Stimulated activated CD4-positive, alpha-beta T cell treated with anti-CD3 and anti-CD28 coated beads, TNF-alpha, amount 100 ng/mL, for 1 hour (primary cell): ENCODE measurements at places on chromosomes 12 and 14.

- peak; percentile 12 for DNase-seq
Measured at GRCh38 chr14:68734231-68734732, 58.6 kb downstream of the ZFP36L1 start.

GRCh38 chr12:124685689-124686369 is 118.4 kb upstream of the NCOR2 start:
- no peak for DNase-seq

GRCh38 chr12:65022960-65023359 is 98.1 kb downstream of the WIF1 start:
- DNase-seq, result no peak

GRCh38 chr14:55450539-55450938 is 10.1 kb upstream of the TBPL2 start:
- no peak for DNase-seq

DNA sequence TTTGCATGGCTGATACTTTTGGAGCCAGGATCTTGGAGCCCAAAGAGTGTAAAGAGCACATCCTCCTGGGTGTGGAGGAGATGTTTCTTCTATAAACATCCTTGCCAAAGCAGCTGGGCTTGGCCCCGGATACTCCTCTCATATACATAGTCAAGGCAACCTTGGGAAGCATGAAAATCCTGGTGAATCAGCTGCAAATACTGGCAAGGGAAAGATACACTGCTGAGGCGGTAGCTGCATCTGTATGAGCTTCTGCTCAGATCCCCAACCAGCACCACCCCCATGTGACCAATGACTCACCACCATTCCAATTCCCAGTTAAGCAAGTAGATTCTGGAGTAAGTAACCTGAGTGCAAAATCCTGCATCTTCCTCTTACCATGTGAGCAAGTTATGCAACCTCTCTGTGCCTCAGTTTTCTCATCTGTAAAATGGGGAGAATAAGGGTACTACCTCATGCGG is 567.4 kb downstream of the MED13L start:
- DNase-seq, result no peak

GRCh38 chr12:93080452-93080851 is 151.4 kb upstream of the EEA1 start:
- DNase-seq, result no peak

DNA sequence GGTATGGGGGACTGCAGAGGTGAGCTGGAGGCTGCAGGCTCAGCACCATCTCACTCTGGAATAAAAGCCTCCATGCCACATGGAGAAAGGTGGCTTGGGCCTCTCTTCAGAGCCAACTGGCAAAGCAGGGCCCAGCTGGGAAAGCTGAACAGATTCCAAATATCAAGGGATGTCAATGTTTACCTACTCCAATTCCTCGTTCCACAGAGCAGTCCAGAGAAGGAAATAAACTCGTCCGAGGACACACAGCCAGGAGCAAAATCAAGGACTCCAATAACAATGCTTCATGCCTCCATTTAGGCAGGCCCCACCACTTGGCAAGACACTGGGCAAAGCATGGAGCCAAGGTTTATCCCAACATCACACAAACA is 36.3 kb upstream of the PNMA1 start:
- no peak for DNase-seq

DNA sequence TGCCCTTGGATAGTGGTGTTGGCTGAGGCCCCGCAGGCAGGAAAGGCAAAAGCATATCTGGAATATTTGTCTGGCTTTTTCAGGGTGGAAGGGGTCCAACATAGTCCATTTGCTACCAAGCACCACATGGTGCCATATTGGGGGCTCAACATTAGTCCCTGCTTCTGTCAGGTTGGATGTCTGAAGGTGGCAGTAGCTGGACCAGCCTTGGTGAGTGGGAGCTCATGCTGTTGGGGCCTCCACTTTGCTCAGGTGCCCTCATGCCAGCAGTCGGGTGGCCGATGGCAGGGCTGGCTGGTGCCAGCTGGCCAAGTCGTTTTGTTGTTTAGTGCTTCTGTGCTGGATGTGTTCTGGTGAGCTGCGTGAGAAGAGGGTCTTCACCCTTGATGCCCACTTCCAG is 135.3 kb downstream of the PAPOLA start:
- no peak for DNase-seq

GRCh38 chr12:42015051-42015461 is 129.6 kb downstream of the GXYLT1 start:
- no peak for DNase-seq

DNA sequence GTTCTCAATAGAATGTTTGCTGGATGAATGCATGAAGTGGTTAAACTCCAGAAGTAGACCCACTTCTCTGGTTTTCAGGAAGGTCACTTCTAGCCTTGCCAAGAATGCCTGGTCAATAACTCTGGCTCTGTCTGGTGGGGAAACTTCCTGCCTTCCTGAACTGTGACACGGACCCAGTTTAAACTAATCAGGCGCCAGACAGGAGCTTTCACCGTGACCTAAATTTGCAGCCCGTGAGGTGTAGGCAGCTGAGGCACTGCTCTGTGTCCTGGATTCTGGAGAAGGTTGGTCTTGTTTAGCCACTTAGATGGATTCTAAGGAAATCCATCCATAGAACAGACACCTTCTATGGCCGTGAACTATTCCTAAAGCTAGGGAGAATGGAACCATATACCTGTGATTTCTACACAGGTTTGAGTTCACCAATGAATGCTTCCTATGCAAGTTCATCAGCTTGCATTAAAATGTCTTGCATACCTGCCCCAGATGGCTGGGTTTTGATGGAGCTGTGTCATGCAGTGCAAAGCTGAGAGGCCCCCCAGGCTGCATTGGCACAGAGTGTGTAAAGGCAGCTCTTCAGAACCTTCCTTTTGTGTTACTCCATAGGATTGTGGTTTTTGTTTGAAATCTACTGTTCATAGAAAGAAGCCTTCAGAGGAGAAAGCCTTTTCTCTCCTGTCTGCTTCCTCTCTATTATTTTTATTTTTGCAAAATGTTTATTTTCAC is 4.4 kb downstream of the CHST11 start:
- no peak for DNase-seq
